ENCODE measurements at places on chromosomes 4 and X. TPM values are rescaled to one million over a fixed set of nuclear protein-coding genes. Genes with fewer than 3 reads are reported as not detected.

DNA sequence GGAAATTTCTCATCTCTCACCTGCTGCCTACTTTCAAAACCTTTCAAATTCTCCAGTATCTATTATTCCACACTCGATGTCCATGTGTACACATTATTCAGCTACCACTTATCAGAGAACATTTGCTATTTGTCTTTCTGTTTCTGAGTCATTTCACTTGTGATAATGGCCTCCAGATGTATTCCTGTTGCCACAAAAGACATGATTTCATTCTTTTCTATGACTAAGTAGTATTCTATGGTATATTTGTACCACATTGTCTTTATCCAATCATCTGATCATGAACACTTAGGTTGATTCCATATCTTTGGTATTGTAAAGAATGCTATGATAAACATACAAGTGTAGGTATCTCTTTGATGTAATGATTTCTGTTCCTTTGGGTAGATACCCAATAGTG lies 310.1 kb upstream of the SPOCK3 start:
- DNase-seq: no peak

DNA sequence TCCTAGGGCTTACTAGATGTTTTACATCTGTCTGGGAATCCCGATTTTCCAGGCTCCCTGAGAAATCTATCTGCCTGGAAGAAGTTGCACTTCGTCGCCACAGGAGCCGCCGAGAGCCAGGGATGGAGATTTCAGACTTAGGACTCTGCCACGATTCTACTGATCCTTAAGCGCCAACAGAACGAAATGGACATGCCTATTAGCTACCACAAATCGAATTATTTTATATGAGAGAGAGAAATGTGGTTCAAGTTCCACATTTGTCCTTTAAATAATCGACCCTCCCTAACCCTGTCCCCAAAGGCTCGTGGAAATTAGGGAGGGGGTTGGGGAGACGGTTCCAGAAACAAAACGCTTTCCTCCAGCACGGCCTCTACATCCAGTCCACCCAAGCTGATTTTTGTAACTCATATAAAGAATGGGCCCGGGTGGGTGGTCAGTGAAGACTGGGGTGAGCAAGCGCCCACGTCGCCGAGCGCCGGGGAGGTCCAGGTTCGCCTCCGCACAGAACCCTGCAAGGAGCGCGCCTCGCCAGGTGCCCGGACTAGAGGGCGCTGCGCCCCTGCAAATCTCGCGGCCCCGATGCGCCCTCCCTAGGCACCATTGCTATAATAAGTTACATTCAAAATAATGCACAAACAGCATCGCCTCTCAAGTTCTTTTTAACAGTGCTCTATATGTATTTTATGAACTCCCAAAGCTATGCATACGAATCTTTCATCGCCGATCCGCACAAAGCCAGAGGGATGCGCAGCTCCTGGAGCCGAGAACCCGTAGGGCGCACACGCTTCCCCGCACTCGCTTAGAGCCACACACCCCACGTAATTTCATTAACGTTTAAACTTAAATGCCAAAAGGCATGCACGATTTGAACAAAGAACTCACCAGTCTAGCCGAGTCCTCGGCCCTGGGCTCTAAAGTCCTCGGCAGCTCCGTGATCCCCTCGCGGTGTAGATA lies 2.1 kb upstream of the FAT1 start:
- DNase-seq: peak; percentile 94

GRCh38 chr4:156779042-156779441 lies 192.6 kb downstream of the PDGFC start:
- DNase-seq: peak; percentile 81

DNA sequence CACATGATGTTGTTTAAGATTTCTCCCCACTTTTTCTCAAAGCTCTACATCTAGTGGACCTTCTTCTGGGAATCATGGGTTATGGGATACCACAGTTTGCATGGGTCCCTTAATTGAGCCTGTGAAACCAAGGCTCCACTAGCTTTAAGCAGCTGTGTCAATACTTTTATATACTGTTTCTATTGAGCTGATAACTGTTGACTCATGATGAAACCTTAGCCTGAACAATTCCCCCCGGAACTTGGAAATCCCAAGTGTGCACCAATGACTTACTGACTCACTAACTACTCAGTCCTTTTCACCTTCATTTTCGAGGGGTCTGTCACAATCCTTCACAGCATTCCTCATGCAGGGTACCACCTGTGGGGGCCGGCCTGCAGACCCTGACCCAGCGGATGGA lies 12.7 kb upstream of the SPIN4 start:
- no peak for DNase-seq

DNA sequence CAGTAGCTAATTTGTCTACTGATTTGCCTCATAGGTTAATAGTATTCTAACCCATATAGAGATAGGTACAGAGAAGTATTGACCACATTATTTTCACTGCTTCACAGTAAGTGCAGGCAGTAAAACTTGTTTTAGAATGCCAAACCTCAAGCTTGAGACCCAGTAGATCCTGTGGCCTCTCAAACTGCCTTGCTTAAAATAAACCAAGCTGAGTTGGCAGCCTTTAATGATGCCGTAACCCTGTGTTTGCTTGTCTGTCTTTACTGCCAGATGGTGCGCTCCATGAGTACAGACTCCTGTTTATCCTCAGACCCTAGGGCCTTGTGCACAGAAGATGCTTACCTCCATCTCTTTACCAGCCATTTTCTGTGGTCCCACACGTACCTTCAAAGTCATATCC lies 50.8 kb downstream of the ANXA3 start:
- peak; percentile 34 for DNase-seq

Gene CCNQ
- 11.1 TPM for total RNA-seq

Measured in tongue (tissue), 3 donors.